ENCODE measurements at places on chromosomes 7 and 10.

DNA sequence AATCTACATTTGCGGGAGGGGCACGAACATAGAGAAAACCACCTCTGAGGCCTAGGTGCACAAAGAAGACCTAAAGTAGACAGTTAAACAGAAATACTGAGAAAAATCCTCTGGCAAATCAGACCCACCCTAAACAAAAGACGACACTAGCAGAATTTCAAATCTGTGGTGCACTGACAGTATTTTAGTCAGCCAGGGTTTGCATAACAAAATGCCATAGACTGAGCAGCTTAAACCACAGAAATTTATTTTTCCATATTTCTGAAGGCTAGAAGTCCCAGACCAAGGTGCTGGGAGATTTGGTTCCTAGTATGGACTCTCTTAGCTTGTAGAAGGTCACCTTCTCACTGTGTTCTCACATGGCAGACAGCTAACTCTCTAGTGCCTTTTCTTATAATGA lies 26.3 kb downstream of the IPMK start:
- DNase-seq = no peak

DNA sequence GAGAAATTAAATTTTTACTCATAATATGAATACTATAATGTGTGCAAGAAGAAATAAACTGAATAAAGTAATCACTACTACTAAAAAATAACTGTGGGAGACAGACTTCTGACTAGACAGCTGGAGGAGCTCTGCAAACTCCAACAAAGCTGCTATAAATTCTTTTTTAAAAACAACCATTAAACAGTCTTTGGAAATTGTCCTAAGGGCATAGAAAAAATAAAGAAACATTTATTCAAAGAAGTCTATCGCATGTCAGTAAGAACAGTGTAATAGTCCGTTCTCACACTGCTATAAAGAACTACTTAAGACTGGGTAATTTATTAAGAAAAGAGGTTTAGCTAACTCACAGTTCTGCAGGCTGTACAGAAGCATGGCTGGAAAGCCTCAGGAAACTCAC lies 56.0 kb downstream of the ZPBP start:
- no peak for DNase-seq

GRCh38 chr10:127408733-127409132 lies 140.4 kb upstream of the NPS start:
- no peak for DNase-seq

GRCh38 chr7:116357781-116358670 lies 141.5 kb upstream of the CAV2 start:
- DNase-seq = no peak

GRCh38 chr7:100812729-100813128 lies 14.6 kb downstream of the EPHB4 start:
- DNase-seq = no peak

DNA sequence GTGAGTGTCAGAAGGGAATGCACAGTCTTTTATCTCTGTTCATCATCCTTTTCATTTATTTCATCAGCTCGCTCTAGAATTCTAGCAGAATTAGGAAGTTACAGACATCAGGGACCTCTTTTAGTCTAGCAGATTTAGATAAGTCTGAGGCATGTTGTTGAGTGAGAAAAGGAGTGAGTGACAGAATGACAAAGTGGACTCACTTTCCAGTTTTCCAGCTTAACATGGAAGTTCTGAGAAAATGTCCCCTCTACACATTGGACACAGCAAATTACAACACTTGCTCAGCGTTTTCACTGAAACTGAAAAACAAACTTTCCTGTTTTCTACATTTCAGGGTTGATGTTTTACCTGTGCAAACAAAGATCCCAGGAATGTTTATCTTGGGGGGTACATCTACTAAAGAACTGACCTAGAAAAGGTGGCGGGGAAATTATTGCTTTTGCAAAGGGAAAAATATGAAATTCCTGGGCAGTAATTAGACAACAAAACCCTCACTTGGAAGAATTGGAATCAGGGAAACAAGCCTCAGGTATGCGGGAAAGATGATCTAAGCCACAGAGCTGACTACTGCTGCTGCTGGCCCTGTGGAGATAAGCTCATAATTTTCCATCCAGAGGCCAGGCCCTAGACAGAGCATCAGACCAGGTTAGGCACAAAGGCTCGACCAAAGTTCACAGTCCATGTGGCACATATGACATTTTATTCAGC lies 14.6 kb upstream of the CYP3A5 start:
- no peak for DNase-seq

- DNase-seq = no peak
Measured at GRCh38 chr7:93374345-93374940, 142.3 kb downstream of the VPS50 start.

DNA sequence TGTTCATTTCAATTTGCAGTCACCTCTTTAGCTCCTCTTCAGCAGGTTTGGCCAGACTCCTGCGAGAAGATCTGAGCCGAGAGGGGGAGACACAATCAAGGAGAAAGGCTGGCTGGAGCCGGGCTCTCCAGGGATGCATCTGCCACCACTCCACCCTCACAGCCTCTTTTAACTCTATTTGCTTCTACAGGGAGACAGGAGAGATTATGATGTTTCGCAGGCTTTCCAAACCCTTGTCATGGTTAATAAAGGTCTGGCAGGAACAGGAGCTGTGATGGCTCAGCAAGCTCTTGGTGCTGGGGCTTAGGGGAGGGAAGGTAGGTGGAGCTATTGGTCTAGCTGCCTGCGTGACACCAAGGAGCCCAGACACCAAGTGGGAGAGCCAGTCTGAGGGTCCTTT lies 448.1 kb upstream of the PODXL start:
- DNase-seq = no peak

DNA sequence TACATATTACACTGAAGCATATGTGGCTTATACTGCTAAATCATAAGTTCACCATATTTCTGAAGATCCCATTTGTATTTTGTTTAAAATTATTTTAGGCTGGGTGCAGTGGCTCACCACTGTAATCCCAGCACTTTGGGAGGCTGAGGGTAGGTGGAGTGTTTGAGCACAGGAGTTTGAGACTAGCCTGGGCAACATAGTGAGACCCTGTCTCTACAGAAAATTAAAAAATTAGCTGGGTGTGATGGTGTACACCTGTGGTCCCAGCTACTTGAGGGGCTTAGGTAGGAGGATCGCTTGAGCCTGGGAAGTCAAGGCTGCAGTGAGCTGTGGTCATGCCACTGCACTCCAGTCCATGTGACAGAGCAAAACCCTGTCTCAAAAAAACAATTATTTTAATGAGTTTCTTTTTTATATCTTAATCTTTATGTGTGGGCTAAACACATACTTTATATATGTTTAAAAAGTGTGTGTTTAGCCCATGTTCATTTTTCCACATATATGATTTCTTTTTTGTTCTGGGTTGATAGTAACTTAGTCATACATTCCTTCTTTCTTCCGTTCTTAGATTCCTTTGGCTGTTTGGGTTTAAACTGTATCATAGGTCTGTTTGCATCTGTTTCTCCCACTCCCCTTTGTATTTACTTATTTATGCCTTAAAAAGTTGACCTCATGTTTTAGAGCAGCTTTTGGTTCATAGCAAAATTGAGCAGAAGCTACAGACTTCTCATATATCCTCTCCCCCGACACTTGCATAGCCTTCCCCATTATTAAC lies 33.5 kb downstream of the RSBN1L start:
- no peak for DNase-seq

- no peak for DNase-seq
Measured at GRCh38 chr7:149882248-149883047, 8.7 kb downstream of the ATP6V0E2 start.

DNA sequence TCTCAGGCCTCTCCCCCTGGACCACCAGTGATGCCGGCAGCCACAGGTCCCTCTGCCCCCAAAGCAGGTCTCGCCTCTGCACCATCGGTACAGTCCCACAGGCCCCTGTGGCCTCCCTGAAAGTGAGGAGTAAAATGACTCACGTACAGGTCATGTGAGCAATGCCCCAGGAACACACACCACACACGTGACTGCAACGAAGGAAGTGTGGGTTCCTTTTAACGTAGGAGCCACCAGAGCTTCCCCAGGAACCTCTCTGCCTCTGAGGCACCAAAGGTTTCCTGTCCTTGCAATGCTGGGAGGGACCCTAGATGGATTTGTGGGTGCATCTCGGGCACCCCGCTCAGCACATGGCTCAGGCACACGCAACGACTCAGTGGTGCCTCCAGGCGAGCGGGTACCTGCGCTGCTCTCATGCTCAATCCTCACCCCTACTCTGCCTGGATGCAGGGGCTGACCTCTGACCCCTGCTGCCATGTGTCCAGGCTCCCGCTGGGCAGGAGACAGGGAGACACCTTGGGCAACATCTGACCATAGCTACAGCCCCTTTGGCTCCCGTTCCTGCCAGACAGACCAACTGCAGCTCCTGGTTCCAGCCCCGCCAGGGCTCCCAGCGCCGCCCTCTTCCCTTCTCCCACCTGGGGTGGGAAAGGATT lies 120.7 kb downstream of the PRKAG2 start:
- DNase-seq = peak; percentile 21

GRCh38 chr7:146565872-146566271 lies 449.3 kb downstream of the CNTNAP2 start:
- DNase-seq = no peak

DNA sequence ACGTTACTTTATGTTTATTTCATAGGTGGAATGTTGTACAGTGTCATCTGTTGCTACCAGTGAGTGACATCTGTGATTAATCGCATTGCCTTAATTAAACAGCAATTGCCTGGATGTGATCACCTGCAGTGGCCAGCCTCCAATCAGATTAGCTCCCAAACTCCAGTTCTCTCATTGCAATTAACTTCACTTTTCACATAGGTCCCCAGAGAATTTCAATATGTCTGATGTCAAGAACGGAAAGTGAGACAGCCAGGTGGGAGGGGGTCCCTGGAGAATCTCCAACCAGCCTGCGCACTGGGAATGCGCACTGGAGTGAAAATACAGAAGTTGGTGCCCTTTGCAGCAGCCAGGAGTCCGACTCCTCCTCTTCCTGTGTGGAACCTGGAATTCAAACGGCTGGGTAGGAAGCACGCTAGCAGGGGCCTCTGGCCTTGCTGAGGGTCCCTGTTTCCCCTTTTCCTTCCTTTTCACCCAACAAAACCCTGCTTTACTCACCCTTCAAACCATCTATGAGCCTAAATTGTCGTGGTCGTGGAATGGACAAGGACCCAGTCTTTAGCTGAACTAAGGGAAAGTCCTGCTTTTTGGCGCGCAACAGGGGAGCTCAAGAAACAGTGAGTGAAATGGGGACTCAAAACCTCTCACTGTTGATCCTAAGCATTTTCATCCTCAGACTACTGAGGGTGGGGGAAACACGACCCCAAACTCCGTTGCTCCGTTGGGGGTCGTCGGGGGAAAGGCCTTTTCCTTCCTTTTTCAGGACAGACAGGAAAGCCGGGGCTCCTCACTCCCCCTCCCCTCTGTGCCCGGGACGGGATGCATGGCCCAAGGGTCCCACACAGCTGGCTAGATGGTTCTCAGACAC lies 1355.5 kb upstream of the LRRTM3 start:
- DNase-seq = no peak

- DNase-seq = no peak
Measured at GRCh38 chr7:92751902-92752901, 84.2 kb downstream of the CDK6 start.

DNA sequence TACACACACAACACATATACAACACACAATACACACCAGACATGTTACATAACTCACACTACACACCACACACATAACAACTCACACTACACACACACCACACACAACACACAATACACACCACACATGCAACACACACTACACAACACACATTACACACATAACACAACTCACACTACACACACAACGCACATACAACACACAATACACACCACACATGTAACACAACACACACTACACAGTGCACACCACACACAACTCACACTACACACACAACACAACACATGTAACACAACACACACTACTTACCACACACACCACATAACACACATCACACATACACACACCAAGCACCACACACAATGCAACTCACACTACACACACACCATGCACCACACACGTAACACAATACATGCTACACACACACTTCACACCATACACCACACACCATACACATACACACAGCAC lies 166.5 kb downstream of the KCNMA1 start:
- no peak for DNase-seq

- DNase-seq = peak; percentile 11
Measured at GRCh38 chr10:70478191-70479164, at the start of gene PALD1. Gene PALD1, plus strand, starts transcription at chr10:70478767. Its CDS starts 47,185 bp downstream, at chr10:70525952.

GRCh38 chr7:43760861-43761260 lies 2.4 kb downstream of the BLVRA start:
- no peak for DNase-seq

GRCh38 chr10:79201706-79202105 lies 132.9 kb downstream of the ZMIZ1 start:
- no peak for DNase-seq

DNA sequence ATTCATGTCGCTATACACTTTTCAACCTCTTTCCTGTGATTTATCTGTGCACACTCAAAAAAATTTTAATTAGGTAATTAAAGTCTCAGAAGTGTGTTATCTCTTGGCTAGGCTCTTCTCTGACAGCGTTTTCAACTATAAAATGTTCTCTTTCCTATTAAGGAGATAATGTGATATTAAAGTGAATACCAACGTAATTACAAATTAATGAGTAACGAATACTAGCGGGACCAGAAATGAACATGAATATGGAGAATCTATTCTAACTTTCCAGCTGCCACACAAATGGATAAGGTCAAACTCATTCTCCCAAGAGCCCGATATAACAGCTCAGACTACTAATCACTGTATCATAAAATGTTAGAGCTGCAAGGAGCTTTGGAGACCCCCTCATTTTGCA lies 12.0 kb downstream of the COL1A2 start:
- DNase-seq = no peak

DNA sequence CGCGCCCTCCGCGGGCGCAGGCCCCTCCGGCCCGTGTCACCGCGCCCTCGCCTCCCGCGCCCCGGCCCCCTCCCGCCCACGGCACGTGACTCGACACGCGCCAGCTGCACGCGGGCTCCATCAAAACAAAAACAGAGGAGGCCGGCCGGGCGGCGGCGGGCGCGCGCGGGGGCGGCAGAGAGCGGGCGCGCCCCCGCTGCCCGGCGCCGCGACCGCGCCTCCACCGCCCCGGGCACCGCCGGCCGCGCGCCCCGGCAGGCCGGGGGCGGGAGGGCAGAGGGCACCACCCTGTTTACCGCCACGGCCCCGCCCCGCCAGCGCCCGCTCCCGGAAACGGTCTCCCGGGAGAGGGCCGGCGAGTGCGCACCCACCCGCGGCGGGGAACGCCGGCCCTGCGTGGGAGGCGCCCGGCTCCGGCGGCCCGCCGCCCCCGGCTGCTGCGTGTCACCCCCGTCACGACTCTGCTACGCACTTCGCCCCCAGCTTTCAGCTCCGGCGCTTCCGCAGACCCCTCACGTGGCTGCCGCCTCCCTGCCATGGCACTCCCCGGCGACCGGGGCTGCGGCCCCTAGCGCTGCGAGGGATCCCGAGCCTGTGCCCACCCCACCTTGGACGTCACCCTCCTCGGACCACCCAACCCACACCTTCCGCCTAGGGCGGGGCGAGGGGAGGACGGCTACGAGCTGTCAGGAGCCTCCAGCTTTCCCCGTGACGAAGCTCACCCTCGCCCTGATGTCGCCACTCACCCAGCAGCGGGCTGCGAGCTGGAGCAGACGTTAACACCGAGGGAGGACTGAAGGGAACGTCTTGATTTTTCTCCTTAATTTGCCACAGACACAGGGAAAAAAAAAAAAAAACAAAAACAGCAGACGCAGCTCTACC lies 221.6 kb upstream of the MKLN1 start:
- DNase-seq = peak; percentile 81

- no peak for DNase-seq
Measured at GRCh38 chr10:95253007-95253406, 37.8 kb downstream of the PDLIM1 start.

GRCh38 chr7:83581667-83582435 lies 67.1 kb downstream of the SEMA3E start:
- DNase-seq = no peak
